ENCODE measurements at places on chromosomes 1 and 21.
A peak's percentile ranks its signal among the peaks of the same experiment; 100 is the strongest.

- no peak for DNase-seq
These were observed 18.8 kb downstream of the PPP1R12B start for GRCh38 chr1:202367271-202367670.

DNA sequence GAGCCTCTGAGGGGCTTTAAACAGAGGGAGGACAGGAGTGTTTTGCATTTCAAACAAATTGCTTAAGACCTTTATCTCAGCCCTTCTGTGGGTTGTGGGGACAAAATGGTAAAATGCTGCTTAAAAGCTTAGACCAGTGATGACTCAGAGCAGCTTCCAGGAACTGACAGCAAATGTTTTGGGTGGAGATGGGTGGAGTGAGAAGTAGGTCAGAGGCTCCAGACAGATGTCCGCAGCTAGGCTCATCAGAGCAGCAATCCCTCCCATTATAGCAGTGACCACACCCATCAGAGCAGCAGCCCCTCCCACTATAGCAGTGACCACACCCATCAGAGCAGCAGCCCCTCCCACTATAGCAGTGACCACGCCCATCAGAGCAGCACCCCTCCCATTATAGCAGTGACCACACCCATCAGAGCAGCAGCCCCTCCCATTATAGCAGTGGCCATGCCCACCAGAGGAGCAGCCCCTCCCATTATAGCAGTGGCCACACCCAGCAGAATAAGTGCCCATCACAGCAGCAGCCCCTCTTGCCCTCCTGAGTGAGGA lies 532.2 kb downstream of the MATN1 start:
- no peak for DNase-seq

GRCh38 chr1:227786673-227787512 lies 28.6 kb upstream of the PRSS38 start:
- DNase-seq: no peak

- DNase-seq: no peak
These were observed 30.4 kb downstream of the APP start for GRCh38 chr21:26140164-26140579.

DNA sequence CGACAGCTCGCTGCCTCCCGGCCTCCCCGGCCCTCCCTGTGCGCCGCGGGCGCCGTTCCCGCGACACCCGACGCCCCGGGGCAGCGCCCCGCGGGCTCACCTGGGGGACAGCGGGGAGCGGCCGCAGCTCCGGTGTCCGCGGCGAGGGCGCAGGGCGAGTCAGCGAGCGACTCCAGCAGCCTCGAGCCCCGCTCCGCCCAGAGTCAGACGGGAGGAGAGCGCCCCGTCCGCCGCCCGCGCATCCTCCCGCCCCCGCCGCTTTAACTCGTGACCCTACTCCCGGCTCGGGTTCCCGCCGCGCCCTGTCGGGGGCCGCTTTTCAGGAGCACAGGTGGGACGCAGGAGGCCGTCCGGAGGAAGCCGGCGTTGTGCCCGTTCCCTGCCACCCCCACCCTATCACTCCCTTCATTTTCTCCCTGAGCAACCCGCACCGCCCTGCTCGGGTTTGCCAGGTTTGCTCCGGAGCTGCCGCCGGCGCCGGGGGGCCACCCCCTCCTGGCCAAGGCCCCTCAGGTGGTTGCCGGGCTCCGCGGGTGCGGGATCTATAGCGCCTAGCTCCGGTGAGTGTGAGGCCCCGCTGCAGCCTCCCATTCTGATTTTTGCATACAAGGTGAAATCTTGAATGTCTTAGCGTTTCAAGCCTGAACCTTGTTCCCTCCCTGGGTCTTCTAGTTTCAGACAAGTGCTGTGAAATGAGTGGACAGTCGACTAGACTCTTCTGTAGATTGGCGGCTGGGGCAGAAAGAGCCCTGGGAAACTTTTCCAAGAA lies at the start of gene MCOLN3:
MCOLN3 (minus strand) TSS at position 205 of the 769 bp plus-strand sequence. CDS start 3,140 bp downstream, outside the sequence.
- DNase-seq: peak; percentile 9

DNA sequence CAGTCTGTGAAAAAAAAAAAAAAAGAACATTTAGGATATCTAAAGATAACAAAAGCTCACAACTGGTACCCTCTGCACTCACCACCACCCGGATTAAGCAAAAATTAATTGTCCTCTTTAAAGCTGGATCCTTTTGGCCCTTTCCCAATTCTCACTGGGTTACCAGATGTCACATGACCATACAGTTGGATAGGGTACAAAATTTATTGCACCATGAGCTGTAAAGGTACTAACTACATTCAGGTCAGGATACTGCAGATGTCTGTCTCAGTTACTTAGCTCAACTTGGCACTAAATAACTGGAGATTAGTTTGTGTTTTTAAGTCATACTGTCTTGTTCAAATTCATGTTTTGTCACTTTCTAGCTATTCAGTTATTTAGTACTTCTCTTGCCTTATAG lies 96.3 kb downstream of the GPATCH2 start:
- DNase-seq: no peak

GRCh38 chr1:87638636-87639035 lies 310.0 kb downstream of the LMO4 start:
- no peak for DNase-seq

- no peak for DNase-seq
These were observed 42.6 kb downstream of the FAF1 start for GRCh38 chr1:50917138-50918137.

GRCh38 chr1:32651461-32652073 lies 559 bp downstream of the RBBP4 start:
- DNase-seq: no peak

DNA sequence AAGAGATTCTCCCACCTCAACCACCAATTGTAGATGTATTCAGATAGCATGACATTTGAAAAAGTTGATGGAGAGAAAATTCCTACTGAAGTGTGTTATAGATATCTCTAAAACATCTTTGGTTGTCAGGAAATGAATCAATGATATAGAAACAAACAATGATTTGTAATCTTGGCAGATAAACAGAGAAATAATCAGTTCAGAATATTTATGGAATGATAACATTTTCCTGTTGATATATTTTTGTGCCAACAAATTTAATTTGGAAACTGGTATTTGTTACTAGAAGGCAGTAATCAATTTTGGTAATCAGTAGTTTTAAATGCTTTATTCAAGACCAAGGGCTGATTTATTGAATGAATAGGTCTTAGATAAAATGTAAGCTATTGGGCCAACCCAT lies 695.6 kb downstream of the USP25 start:
- DNase-seq: no peak

DNA sequence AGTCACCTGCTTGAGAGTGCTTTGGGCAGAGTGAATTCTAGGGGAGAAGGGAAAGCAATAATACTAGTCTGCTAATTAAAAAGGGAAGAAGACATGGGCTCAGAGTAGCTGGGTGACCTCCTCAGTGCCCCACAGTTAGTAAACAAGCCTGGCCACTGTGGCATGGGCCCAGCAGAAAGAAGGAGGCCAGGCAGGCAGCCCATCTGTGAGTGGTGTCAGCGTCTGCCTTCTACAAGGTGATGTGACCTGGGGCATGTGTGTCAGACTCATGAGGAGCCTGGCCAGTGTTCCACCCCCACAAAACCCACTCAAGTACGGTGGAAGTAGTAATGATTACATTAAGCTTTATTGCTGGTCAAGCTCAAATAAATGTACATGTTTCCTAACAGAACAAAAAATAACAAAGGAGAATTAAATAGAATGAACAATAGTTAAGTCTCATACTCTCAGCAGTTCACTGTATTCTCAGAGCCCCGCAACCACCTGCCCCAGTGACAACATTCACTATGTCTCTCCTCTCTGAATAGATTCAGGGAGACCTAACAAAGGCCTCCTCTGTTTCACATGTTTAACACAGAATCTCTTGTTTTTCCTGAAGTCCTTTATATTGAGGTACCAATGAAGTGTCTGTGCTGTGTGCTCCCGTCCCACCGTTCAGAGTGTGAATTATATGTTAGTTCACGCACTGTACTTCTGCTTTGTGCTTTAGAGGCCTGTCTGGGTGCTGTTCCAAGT lies 32.5 kb downstream of the SLC22A15 start:
- DNase-seq: no peak

GRCh38 chr1:113759333-113760101 lies at the start of gene PHTF1:
Gene PHTF1 (minus strand): TSS chr1:113759486. CDS start chr1:113758703, 783 bp downstream.
- DNase-seq: peak; percentile 56

All from T-helper 2 cell (primary cell).